ENCODE measurements at places on chromosomes 12 and 14. TPM values are rescaled to one million over a fixed set of nuclear protein-coding genes. Genes with fewer than 3 reads are reported as not detected.

The COQ5 gene
- 25.3 TPM for total RNA-seq

The KRT85 gene
- not detected for total RNA-seq

The RNASE3 gene
- total RNA-seq: not detected

The ARHGEF25 gene
- not detected for total RNA-seq

The CCDC184 gene
- total RNA-seq: 0.18 TPM

The CLEC1B gene
- not detected for total RNA-seq

The NUAK1 gene
- not detected for total RNA-seq

The B3GNT4 gene
- total RNA-seq: not detected

DNA sequence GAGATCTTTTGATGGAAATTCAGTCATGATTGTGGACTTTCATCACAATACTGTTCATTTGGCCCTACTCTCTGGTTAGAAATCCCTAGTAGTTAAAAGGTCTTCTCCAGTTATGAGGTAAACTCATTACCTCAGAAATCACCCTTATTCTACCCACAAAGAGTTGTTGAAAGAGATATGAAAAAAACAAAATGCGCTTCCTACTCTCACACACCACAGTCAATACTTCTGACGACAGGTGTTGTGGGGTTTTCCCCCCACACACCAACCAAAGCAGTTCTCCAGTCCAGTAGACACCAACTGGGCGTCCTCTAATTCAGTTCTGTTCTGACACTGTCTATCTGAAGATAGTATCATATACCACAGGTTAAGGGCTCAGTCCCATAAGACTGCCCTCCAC lies 54.9 kb downstream of the TRMT5 start:
- no peak for DNase-seq

DNA sequence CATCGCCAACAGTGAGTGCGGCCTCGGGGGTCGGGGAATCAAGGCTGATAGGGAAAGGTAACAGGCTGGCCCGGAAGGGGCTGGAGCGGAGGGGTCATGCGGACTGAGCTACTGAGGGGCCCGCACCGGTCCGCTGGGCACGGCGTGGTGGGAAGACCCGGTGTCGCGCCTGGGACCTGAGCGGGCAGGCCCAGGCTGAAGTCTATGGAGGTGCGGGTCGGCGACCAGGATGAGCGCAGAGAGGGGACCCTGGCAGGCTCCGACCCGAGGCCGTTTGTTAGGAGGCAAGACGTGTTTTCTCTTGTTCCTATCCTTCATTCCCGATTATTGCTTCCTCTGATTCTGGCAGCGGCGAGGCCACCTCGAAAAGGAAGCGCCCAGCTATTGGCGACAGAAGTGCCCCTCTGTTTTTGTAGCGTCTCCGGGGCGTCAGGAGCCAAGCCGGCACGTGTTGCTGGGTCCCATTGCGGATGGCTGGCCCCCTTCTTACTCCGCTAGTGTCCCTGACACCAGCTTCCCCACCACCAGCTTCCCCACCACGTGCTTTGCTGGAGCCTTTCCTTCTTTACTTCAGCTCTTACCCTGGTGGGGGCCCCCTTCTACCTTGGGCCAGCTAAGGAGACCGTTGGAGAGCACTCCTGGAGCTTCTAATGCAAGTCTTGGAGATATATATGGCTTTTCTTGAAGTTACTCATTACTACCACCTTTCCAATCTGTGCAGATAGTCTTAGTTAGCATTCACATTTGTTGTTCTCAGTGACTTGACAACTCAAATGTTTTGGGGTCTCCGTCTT lies 653 bp downstream of the PA2G4 start:
- DNase-seq: no peak

DNA sequence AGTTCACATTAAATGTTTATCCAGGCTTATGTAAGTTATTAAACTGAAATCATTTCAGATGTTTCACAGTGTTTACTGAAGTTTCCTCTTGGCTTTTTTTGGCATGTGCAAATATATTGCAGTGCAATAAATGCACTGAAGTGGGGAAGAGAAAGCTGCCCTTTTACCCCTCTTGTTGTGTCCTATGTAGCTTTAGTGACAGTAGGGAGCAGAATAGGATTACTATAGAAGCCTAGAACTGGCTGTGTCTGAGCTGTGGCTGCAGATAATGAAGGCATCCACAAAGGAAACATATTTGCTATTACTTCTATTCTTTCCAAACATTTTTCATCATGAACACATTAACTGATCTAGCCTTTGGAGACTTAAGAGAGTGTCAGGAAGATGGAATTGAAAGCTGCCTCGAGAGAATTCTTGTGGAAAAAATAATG lies 24.1 kb upstream of the CNTN1 start:
- DNase-seq: no peak

DNA sequence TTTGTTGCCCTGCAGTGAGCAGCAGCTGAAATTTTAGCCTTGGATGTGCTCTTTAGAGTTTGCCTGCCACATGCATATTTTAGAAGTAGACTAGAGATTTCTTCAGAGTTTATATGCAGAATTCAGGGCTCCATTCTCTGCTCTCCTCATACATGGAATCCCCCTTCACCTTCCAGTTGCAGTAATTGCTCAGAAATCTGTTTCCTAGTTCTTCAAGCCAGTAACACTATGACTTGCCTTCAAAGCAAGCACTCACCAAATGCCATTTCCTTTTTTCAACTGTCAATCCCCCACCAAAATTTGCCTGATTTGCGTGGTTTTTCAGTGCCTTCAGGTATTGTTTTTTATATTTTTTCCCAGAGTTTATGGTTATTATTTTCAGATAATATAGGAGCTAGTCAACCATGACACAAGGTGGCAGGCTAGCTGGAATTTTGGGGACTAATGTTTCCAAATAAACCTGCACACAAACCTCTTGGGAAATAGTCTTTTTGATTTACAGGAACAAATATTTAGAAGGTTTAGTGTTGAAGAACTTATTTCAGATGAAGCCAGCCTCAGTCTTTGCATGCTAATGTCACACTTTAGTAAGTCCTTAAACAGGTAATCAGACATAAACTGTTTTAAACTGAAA lies 79.2 kb downstream of the ASCL1 start:
- no peak for DNase-seq

GRCh38 chr12:7099290-7099996 lies 7.2 kb upstream of the C1R start:
- DNase-seq: no peak

DNA sequence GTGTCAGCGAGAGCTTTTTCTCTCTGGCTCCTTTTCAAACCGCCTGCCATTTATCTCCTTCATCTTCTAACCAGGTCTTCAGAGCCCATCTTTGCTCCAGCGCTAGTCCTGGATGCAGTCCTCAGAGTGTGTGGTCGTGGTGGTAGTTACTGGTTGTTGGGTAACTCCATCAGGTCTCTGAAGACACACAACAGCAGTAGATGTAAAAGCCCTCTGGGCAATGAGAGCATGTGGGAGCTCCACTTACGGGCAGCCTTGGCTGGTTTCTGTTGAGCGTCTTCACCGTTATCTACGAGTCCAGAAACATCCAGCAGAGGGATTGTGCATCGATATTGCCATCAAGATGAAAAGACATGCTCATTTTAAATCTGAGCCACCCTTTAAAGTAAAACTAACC lies 61.2 kb downstream of the FBXL14 start:
- DNase-seq: no peak

DNA sequence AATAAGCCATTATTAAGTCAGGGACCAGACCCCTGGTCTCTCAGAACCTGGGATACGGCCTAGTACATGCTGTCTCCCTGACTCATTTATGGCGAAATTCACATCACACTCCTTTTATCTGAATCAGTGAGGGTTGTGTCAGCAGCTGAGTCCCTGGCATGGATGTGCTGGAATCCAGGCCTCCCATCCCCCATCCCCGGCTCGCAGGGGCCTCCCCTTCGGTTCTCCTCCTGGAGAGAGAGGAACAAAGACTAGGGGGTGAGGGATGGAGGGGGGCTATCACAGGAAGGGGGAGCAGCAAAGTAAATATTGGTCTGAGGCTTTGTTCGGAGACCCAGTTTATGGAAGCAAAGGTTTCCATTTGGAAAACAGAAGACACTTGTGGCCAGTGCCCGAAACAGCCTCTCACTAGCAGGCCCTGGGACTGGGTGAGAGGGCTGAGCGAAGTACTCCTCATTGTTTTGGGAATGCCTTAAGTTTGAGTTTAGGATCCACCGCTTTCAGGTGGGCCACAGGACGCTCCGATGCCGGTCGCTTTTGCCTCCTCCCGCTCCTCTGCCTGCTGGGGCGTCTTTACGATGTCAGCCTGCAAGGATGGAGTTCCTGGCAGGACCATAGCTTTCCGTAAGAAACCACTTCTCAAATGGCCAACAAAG lies 145.0 kb downstream of the PRKCH start:
- no peak for DNase-seq

- no peak for DNase-seq
Observed at GRCh38 chr14:99732436-99733210, 48.5 kb downstream of the CYP46A1 start.

- no peak for DNase-seq
Observed at GRCh38 chr14:103696466-103697071, 18.7 kb downstream of the XRCC3 start.

GRCh38 chr12:65699251-65699650 lies 125.0 kb upstream of the HMGA2 start:
- no peak for DNase-seq

GRCh38 chr14:105061428-105062047 lies 3.7 kb downstream of the GPR132 start:
- DNase-seq: peak; percentile 61

DNA sequence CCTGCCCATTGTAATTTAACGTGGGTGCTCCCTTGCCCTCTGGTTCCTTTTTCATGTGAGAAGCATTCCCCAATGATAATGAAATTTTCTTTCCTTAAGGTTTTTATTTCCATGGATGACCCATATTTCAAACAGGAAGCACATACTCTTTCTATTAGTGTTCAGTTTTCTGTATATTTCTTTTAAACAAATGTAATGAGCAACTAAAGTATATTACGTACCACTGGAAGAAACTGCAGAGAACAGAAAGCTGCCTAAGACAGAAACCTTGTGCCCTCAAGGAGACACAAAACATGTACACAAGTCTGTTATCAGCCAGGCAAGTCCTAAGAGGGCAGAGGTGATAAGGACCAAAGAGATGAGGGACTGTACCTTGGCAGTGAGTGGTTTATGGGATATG lies 414.9 kb downstream of the ETNK1 start:
- DNase-seq: no peak

DNA sequence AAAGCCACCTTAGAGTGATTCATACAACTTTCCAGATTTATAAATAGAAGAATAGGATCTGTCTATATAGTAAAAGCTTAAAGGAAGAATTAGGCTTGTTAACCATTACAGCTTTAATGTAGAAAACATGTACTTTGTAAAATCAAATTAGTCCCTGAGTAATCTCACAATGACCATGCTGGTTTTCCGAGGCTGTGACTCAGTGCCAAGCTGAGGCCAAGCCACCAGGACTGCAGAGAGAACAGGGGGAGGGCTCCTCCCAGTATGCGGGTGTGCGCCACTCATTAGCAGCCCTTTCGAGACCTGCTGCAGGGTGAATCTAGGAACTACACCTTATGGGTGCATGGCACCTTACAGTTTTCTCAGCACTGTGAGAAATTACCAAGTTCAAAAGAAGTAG lies 167.0 kb downstream of the EFCAB11 start:
- no peak for DNase-seq

DNA sequence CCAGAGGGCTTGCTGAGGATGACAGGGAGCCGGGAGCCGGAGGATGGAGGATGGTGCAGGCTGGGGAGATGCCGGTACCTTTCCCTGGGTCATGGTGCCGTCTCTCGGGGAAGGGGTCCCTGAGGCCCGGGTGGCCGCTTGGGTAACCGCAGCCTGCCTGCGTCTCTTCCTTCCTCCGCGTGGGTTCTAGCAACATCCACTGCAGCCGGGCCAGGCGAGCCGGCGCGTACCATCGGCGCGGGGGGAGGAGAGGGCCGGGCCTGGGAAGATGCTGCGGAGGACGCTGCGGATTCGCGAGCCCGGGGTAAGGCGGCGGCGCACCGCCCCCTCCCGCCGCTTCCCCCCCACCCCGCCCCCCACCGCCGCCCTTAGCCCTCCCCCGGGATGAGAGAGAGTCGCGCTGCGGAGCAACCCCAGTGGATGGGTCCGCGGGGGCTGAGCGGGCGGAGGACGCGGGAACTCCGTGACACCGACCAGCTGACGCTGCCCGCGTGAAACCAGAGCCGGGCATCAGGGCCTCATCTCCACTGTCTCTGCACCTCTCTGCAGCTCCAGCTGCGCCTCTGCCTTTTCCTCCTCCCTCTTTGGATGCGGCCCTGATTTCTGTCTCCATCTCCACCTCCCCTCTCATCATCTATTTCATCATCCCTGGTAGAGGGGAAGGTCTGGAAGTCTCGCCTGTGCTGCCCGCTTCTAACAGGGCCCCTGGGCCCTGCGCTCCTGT lies at the start of gene FAIM2:
FAIM2 (minus strand) TSS at position 201 of the 724 bp plus-strand sequence; CDS start at position 93, 108 bp downstream.
- no peak for DNase-seq

- no peak for DNase-seq
Observed at GRCh38 chr12:110857528-110857927, 10.7 kb downstream of the CCDC63 start.

GRCh38 chr14:76313852-76314251 lies 62.1 kb upstream of the ESRRB start:
- no peak for DNase-seq

DNA sequence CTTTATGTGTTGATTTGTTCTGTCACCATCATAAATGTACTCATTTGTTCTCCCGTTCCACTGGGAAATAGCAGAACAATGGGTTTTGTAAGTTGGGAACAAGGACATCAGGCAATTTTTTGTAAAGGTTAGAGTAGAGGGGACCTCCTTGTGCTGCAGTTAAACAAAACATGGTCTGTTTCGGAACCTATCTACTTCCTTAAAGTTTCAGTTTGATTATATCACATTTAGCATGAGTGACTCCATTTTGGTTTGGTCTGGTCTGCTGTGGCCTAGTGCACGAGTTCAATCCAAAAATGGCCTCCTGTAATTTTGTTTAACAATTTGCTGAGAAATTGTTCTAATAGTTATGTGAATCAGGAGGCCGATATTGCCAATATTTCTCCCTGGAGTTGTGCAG lies 372.7 kb downstream of the NUAK1 start:
- DNase-seq: no peak

GRCh38 chr14:32474478-32475195 lies 145.5 kb downstream of the AKAP6 start:
- DNase-seq: no peak

DNA sequence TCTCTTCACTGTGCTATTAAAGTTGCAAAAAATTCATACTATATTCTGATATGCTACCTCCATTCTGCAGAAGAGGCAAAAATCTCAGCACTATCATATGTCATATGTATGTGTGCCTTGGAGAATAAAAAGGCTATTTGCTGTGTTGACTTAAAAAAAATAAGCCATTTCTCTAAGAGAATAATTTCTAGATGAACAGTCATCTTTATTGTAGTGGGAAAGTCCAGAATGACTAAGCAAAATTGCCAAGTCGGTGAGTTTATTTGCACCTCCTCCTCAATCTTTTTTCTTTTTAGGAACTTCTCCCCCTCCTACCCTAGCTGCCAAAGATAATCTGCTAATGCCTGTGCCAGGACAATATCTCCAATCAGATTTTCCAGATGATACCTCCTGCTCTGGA lies 353.8 kb upstream of the FAR2 start:
- no peak for DNase-seq

- no peak for DNase-seq
Observed at GRCh38 chr12:92108651-92109050, 37.0 kb downstream of the BTG1 start.

DNA sequence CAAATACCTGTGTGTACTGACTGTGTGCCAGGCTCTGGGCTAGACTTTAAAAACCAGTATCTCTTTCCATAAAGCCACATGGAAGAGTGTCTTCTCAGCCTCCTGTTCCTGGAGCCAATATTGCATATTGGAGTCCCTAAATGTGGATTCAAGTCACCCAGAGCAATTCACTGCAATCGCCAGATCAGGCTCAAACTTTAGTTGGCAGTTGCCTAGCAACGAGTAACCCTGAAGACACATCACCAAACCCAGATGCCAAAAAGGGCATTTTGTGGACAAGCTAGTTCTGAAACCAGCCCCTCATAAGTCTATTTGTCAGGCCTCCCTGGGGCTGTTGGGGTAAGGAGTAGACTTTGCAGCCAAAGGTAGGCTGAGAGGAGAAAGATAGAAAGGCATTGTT lies 13.7 kb downstream of the DPF3 start:
- no peak for DNase-seq

All from activated B cell treated with CpG ODN at 0.5 μM for 24 hours (primary cell).